ENCODE measurements at places on chromosomes 4 and X. TPM values are rescaled to one million over a fixed set of nuclear protein-coding genes. Genes with fewer than 3 reads are reported as not detected.

- no peak for DNase-seq
Measured at GRCh38 chr4:95410387-95410977, 138.3 kb downstream of the UNC5C start.

DNA sequence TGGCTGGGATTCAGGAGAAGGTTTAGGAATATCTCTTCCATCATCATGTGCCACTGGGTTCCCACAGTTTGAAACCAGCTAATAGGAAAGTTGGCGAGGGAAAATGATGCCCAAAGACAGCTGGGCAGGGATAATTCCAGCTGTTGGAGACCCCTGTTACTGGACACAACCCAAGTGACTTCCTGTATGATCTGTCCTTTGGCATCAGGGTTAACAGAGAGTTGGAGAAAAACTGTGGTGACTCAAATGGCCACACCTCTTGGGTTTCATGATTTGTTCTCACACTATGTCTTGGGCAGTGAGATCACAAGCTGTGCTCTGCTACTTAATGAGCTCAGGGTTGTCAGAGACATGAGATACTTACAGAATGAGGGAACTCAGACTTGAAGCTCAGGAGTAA lies 3.8 kb downstream of the FGF16 start:
- no peak for DNase-seq

DNA sequence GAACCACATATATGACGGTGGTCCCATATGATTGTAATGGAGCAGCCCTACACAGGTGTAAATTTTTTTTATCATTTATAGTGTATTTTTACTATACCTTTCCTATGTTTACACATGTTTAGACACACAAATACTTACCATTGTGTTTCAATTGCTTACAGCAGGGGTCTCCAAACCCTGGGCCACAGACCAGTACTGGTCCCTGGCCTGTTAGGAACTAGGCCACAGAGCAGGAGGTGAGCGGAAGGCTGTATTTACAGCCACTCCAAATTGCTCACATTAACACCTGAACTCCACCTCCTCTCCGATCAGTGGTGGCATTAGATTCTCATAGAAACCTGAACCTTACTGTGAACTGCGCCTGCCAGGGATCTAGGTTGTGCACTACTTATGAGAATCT lies 201.8 kb upstream of the NDST4 start:
- no peak for DNase-seq

DNA sequence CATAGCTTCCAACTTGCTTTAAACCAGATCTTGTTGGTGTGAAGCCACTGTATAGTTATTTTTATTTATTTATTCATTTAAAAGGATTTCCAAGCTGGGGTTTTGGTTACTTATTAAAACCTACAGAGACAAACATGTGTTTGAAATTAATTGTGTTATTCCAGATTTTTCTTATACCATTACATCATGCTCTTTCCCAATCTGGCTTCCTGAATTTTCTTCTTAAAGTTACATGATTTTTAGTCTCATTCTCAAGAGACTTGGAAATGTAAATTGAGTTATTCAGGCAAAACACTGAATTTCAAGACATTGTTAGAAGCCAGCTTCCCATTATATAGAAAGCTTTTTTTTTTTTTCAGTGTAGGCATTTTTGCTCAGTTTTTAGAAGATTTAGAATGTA lies 381.9 kb downstream of the IL1RAPL1 start:
- DNase-seq, result no peak

- no peak for DNase-seq
Measured at GRCh38 chr4:69823481-69824186, 36.3 kb downstream of the SULT1E1 start.

GRCh38 chr4:38601244-38601915 lies 62.6 kb upstream of the KLF3 start:
- DNase-seq, result no peak

- no peak for DNase-seq
Measured at GRCh38 chrX:55754861-55755294, 37.3 kb downstream of the RRAGB start.

GRCh38 chrX:39576041-39576872 lies 521.5 kb downstream of the BCOR start:
- peak; percentile 44 for DNase-seq

- DNase-seq, result no peak
Measured at GRCh38 chr4:157996061-157997028, 176.5 kb downstream of the GASK1B start.

DNA sequence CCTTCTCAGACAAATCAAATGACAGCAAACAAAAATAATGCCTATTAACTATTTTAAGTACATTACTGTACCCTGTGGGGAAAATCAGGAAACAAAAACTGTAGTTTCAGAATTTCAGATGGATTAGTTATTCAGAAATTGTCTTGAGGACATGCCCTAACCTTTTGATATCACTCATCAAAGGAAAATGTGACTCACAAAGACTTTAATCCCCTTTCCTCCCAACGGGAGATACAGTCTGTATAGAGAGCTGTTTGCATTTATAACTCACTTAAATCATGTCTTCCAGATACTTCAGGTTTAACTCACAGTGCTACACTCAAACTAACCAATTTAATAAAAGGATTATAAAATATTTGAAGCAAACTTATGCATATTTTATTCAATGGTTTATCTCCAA lies 304.0 kb downstream of the MAPK10 start:
- DNase-seq, result no peak

- no peak for DNase-seq
Measured at GRCh38 chr4:176874721-176875445, 82.2 kb upstream of the VEGFC start.

DNA sequence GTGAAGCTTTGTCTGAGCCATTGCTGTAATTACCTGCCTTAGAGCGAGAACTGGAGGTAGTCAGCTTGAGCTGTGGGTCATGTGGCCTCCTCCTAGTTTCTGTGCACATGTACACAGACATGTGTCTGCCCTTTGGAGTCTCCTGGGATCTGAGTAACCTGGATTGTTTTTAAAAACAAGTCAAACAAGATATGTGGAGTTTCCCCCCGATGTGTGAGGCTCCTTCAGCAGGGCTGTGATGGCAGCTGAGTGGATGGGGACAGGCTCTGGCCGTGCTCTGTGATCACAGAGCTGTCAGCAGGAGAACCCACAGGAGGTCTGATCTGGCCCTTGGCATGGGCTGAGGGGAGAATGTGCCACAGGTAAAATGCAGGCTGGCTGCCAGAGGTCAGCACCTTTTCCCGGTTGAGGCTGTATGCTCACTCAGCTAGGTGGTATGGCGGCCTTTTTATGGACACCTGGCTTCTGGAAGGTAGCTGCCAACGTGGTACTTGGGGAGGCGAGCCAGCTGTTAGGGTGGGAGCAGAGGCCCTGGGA lies 38.4 kb downstream of the NOP14 start:
- DNase-seq, result peak; percentile 54

DNA sequence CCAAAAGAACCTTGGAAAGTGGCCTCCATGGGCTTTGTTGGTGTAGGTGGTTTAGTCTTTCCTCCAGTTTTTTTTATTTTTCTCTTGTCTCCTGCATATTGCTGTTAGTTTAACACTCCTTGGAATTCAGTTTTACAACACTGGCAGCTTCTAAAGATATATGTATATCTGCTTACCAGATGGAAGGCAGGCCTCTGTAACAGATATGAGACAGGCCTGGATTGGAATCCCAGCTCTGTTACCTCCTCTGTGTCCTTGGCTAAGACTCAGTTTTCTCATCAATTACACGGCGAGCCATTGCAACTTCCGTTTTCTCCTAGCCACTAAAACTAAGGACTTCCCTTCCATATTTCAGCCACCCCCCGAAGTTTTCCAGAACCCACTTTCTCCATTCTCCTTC lies 133.4 kb upstream of the SMAD1 start:
- no peak for DNase-seq

GRCh38 chr4:108586778-108587177 lies 33.6 kb upstream of the RPL34 start:
- no peak for DNase-seq

DNA sequence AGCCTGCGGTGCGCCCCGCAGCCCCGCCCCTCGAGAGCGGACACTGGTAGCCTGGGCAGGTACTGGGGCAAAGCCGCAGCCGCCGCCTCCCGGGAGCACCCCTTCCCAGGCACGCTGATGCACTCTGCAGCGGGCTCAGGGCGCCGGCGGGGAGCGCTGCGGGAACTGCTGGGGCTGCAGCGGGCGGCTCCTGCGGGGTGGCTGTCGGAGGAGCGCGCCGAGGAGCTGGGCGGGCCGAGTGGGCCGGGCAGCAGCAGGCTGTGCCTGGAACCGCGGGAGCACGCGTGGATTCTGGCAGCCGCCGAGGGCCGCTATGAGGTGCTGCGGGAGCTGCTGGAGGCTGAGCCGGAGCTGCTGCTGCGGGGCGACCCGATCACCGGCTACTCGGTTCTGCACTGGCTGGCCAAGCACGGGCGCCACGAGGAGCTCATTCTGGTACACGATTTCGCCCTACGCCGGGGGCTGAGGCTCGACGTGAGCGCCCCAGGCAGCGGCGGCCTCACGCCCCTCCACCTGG lies 401 bp downstream of the SOWAHD start:
- no peak for DNase-seq

GRCh38 chrX:113947548-113947947 lies 636.3 kb upstream of the HTR2C start:
- no peak for DNase-seq

DNA sequence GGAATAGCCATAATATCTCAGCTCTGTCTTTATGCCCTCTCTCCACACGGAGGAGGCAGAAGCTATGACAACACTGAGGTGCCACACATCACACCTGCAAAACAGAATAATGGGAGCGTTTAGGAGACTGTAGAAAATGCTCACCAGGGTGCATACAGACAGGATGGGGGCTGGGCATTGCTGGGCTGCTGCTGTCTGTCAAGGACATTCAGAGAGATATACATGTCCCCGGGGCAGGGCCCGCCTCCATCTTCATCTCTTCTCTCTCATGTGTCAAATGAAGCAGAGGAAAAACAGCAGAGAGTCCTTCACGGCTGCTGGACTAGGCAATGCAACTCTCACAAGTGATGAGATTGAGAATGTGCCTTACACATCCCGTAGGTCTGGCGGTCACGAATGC lies 65.3 kb upstream of the DHRSX start:
- DNase-seq, result no peak

DNA sequence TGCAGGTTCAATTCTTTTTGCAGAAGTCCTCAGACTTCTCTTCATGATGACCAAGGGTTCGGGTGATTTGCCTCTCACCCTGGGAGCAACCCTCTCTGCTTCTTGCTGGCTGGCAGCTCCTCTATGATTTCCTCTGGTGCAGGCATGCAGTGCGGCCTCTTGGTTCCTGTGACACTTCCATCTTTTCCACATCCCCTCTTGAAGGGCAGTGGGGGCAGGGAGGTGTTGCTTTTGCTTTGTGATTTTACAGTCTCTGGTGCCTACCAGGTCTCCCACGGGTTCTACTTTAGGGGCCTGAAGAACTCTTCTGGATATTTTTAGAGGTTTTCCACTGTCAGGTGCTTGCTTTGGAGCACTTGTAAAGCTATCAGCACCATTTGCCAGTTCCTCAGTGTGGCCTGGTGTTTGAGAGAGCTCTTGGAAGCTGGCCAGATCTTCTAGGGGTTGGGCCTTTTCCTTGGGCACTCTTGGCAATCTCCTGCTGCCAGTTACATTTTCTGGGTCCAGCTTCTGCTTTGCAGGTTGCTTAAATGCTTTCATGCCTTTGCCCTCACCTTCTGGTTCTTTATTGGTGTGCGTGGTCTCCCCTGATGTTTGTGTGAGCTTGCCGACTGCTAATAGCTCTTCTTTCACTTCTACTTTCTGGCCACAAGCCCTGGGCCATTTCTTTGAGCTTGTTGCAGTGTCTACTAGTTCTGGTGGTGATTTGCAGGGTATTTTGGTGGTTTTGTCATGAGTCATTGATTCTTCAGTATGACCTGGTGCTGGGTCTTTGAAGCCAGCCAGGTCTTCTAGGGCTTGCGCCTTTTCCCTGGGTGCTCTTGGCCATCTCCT lies 11.5 kb upstream of the CHST7 start:
- DNase-seq, result no peak

DNA sequence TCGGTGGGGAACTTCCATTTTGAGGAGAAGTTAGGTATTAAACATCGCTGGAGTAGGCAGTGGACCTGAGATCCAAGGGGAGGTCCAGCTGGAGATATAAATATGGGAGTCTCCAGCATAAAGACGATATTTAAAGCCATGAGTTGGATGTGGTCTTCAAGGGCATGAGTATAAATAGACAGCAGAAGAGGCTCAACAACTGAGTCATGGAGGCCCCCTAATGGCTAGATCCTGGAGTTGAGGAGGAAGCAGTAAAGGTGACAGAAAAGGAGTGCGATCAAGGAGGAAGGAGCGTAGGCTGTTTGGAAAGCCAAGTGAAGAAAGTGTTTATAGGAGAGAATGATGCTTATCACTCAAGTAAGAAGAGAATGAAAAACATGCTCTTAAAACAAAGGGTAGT lies 18.1 kb upstream of the APBB2 start:
- no peak for DNase-seq

- DNase-seq, result no peak
Measured at GRCh38 chr4:119050527-119051090, 85.0 kb upstream of the MYOZ2 start.

DNA sequence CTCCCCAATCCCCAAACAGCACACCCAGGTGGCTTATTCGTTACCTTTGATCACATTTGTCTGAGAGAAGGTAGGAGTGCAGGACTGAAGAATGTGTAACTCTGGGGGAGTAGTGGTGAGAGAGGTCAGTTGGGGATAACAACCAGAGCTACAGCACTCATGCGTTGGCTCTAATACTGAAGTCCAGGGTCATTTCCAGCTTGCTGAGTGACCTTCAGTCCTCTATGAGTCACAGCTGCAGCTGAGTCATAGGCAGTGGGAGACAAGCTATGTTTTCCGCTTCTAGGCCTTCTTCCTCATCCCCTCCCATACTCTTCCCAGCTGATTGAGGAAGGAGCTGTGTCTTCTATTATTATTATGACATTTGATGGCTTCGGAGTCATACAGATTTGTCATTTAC lies 31.6 kb upstream of the CT47C1 start:
- no peak for DNase-seq

- no peak for DNase-seq
Measured at GRCh38 chr4:97396605-97397004, 746.7 kb downstream of the STPG2 start.

- DNase-seq, result no peak
Measured at GRCh38 chr4:661881-662761, 12.0 kb downstream of the ATP5ME start.

DNA sequence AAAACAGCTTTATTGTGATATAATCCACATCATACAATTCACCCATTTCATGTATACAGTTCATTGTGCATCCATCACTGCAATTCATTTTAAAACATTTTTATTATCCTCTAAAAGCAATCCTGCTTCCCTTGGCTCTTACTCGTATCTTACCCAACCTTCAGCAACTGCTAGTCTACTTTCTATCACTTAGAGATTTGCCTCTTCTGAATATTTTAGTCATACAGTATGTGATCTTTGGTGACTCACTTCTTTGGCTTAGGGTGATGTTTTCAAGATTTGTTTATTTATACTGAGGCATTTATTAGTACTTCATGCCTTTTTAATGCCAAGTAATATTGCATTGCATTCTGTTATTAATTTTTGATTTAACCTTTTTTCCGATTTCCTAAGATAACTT lies 15.0 kb upstream of the MSMO1 start:
- DNase-seq, result no peak

TCEANC gene
- total RNA-seq, result 8.0 TPM

HPGD gene
- total RNA-seq, result 2.0 TPM

GAGE12D gene
- not detected for total RNA-seq

TEX13B gene
- total RNA-seq, result not detected

SLC4A4 gene
- 72.7 TPM for total RNA-seq

GYPA gene
- not detected for total RNA-seq

ABCG2 gene
- total RNA-seq, result 22.5 TPM

ADGRG2 gene
- total RNA-seq, result not detected

MID1 gene
- total RNA-seq, result 10.3 TPM

Measured in dorsolateral prefrontal cortex (tissue), 122 donors.